Adipose tissue (tissue), 3 donors: ENCODE measurements at places on chromosomes 2 and 18. TPM values are rescaled to one million over a fixed set of nuclear protein-coding genes. Genes with fewer than 3 reads are reported as not detected.

The SERPINB4 gene
- polyA plus RNA-seq: not detected

The DES gene
- 35.8 TPM for polyA plus RNA-seq

The DTYMK gene
- 21.8 TPM for polyA plus RNA-seq

The TUBA4B gene
- polyA plus RNA-seq: not detected

The NFATC1 gene
- 21.7 TPM for polyA plus RNA-seq

The NCL gene
- 328 TPM for polyA plus RNA-seq

The KRTCAP3 gene
- 2.4 TPM for polyA plus RNA-seq

The ST8SIA3 gene
- polyA plus RNA-seq: not detected

The HJURP gene
- polyA plus RNA-seq: 0.16 TPM

The PROKR1 gene
- polyA plus RNA-seq: 0.02 TPM

The SERPINB10 gene
- 0.90 TPM for polyA plus RNA-seq

The PJVK gene
- polyA plus RNA-seq: 2.4 TPM

The ZSWIM2 gene
- polyA plus RNA-seq: 0.34 TPM

The CD8B gene
- polyA plus RNA-seq: 2.2 TPM

The DYNAP gene
- polyA plus RNA-seq: not detected

The SPP2 gene
- not detected for polyA plus RNA-seq

The ALLC gene
- 0.45 TPM for polyA plus RNA-seq

The TBR1 gene
- polyA plus RNA-seq: 0.03 TPM

The FAM136A gene
- 45.0 TPM for polyA plus RNA-seq

The RAX gene
- not detected for polyA plus RNA-seq

The TACR1 gene
- polyA plus RNA-seq: 1.2 TPM

The KCNG2 gene
- polyA plus RNA-seq: 0.45 TPM

The ALK gene
- 1.0 TPM for polyA plus RNA-seq

The FABP1 gene
- polyA plus RNA-seq: 3.7 TPM

The INPP4A gene
- 6.9 TPM for polyA plus RNA-seq

The MSTN gene
- not detected for polyA plus RNA-seq

The GKN2 gene
- 0.41 TPM for polyA plus RNA-seq

The ANKRD30BL gene
- not detected for polyA plus RNA-seq

The TCF7L1 gene
- 22.3 TPM for polyA plus RNA-seq

The NEU4 gene
- polyA plus RNA-seq: 0.05 TPM

The PCARE gene
- 0.11 TPM for polyA plus RNA-seq

The SCRN3 gene
- polyA plus RNA-seq: 8.3 TPM
